Renal cortical epithelial cell (primary cell): ENCODE measurements at places on chromosomes 2 and 18.
A peak's percentile ranks its signal among the peaks of the same experiment; 100 is the strongest.

DNA sequence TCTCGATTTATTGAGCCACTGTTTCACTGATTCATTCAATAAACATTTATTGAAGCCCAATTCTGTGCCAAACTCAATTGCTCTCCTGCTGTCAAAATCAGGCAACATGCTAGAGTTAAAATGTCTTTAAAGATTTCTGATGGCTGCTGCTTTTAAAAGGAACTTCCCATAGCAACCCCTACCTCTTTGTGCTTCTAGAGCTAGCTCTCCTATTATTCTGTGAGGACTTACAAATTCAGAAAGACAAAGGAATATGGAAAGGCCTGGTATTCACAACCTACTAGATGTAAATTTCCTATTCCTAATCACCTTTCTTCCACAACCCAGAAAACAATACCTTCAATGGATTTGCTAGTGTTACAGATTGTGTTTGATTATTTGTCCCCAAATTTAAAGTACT lies 395.5 kb downstream of the NRXN1 start:
- DNase-seq: no peak

DNA sequence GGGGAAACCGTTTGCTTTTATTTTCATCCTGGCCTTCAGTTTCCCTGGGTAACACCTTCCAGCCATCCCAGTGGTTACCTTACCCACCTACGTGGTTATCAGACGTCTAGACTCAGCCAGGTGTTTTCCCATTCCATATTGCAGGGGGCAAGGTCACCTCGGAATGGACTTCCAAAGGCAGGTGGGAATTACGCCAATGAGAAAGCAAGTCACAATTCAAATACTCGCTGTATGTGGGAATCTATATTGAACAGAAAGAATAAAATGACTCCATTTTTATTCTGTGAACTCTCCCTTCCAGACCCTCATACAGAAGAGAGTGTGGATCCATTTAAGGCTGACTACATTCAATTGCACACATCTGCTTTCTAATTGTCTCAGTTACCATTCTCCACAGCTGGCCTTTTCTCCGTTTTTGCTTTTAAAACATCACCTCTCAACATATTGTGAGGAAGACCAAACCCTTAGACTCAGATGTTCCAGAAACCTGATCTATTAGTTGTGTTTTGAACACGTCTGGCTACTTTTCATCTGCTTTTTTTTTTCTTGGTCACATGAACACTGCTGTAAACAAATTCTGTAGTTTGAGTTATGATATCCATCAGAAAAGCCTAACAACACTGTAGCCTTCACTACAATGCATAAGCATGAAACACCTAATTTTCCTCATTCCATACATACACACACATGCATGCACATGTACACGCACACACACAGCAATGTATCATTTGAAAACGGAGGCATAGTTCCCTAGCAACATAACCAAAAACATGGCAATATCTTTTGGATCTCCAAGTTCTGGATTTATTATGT lies 59.8 kb downstream of the BCL2 start:
- DNase-seq: no peak

DNA sequence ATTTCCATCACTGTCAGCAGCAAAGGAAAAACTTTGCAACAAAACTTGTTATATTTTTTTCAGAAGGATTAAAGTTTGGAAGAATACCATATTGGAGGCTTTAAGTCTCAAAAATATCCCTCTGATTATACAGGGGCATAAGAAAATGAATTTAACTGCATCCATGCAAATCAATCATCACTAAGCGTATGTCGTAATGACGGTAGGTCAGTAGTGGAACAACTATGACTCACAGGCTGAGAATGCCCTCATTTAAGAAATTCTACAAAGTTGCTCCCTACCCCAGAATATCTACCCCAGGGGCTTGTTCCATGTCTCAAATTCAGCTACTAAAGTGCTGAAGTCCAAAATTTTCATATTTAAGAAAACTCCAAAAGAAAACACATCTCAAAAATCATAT lies 12.5 kb upstream of the NAB1 start:
- peak; percentile 85 for DNase-seq

- DNase-seq: no peak
Measured at GRCh38 chr2:156423674-156424282, 12.4 kb upstream of the GPD2 start.

GRCh38 chr2:232871418-232871834 lies 1.4 kb downstream of the SNORC start:
- no peak for DNase-seq

DNA sequence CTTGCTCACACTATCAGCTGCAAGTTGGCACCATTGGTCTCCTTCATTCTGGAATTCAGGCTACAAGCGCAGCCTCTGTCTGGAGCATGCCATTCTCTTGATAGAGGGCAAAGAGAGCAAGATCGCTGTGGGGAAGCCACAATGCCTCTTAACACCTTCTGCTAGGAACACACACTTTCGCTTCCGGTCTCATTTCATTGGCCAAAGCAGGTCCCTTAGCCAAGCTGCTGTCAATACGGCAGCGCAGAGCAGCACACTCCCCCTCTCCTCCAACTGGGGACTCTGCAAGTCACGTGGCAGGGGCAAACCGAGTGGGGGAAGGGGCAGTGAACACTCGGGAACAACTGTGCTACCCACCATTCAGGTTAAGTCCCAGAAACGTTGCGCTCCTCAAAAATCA lies 98.1 kb downstream of the MMADHC start:
- DNase-seq: no peak

- DNase-seq: no peak
Measured at GRCh38 chr2:25672494-25673299, 680 bp downstream of the DTNB start.

DNA sequence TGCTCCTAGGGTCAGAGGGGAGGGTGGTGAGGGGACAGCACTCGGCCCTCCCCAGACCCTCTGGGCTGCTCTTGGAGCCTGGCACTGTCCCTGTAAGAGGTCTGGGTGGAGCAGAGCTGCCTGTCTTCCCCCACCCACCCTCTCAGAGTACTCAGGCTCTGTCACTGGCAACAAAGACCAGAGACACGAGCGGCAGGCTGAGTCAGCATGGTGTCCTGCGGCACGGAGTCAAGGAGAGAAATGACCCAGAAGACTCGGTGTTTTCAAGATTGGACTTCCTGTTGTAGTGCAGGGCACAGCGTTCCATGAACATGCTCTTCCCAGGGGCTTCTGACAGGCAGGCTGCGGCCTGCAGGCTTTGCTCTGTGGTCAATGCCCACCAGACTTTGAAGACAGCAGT lies 19.9 kb downstream of the SIGLEC15 start:
- no peak for DNase-seq

DNA sequence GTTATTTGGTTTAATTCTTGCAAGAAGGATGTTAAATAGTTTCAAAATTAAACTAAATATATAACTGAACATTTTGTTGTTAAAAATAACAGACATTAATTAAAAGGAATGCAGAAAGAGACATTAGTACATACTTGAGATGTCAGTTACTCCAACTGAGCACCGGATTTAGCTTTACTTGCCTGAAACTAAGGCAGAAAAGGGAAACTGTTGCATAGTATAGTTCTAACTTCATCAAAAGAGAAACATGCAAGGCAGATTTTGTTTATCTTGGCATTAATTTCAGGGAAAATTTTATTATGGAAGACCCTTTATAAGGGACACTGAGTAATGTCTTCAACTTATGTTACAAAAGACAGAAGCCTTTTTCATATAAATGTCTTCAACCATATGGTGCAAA lies 218.3 kb downstream of the STK39 start:
- no peak for DNase-seq

- peak; percentile 31 for DNase-seq
Measured at GRCh38 chr2:28293416-28293815, 99.2 kb upstream of the FOSL2 start.

GRCh38 chr2:38277245-38278116 lies 99.6 kb downstream of the ATL2 start:
- DNase-seq: peak; percentile 97

DNA sequence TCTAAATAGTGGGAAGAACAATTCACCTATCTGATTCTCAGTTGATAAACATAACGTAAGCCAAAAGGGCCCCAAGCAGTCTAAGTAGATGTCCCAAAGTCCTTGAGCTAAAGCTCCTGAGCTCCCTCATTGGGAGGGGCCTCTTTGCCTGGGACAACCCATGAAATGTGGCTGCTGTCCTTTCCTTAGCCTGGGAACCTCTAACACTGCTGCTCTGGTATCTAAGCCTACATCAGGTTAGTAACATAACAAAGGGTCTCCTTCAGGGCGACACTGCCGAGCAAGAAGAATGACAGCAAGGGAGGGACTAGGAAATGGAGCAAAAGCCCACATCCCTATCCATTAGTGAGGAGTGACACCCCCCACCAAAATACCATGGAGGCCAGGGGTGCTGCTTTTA lies 98.3 kb downstream of the MAPRE2 start:
- DNase-seq: no peak

DNA sequence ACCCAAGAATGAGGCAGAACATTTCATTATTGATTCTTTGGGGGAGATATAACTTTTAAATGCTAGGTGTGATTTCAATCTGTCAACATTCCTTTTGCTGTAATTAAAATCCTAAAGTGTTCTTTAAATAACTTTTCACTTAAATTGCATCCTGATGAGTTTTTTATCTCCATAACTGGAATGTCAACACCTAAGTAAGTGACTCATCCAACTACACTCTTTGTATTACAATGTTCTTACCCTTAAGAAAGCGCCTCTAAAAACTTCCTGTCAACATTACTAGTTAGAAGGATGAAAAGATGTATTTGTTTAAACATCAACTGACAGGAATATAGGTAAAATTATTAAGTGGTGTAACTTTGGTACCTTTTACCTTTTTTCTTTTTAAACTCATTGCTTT lies 1657.0 kb downstream of the LRP1B start:
- DNase-seq: peak; percentile 41
